CD4-positive, alpha-beta T cell treated with Interleukin-4 for 1 hour (primary cell): ENCODE measurements at places on chromosomes 6 and 20.
A peak's percentile ranks its signal among the peaks of the same experiment; 100 is the strongest.

- no peak for DNase-seq
These were observed 23.1 kb downstream of the MAN1A1 start for GRCh38 chr6:119326291-119327005.

- peak; percentile 79 for DNase-seq
These were observed 7.2 kb upstream of the SERPINB1 start for GRCh38 chr6:2848851-2849250.

GRCh38 chr6:20704325-20705025 is 170.2 kb downstream of the CDKAL1 start:
- no peak for DNase-seq

DNA sequence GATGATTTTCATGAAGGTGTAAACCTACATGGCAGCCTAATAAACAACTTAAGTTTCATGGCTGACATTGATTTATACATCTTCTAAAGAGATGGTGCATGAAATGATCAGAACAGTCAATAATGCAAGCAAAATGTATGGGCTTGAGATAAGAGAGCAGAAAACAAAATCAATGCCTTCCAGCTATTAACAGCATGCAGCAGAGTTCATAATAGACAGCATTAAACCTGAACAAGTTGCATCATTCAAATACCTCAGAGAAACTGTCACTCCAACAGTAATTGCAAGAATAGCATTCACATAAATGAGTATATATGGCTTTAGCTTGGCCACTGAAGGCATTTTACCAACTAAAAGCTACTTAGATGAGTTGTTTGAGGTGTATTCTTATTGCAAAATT is 319.6 kb upstream of the ARID1B start:
- DNase-seq = no peak

DNA sequence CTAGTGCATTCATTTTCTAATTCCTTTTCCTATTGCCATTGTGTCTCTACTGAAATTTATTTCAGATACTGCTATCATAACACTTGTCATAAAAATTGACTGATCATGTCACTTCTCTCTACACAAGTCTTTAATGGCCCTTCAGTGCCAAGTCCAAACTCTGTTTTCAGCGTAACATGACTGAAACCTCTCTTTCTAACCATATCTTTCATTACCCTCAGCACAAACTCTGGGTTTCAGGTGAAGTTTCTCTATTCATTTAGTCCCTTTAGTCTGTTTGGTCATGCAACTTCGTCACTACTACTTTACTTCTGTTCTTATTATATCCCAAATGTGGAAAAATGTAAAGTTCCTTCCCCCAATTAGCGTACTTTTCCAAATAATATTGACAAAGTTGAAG is 234.9 kb downstream of the OGFRL1 start:
- no peak for DNase-seq

DNA sequence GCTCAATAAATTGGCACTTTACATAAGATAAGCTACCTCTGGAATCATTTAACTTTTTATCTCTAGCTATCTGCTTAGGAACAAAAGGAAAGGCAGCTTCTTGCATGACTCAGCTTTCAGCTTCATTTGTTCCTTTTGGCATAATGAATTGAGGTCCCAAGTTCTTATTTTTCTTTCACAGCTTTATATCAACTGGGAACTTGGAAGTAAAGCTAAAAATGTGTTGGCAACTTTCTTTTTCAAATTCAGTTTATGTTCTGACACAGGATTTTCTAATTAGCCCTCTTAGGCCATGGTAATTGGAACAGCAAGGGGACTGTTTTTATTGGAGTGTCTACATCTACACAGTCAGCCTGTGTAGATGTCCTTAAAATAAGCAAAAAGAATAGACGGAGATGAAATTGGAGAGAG is 55.2 kb upstream of the MRAP2 start:
- DNase-seq = no peak

DNA sequence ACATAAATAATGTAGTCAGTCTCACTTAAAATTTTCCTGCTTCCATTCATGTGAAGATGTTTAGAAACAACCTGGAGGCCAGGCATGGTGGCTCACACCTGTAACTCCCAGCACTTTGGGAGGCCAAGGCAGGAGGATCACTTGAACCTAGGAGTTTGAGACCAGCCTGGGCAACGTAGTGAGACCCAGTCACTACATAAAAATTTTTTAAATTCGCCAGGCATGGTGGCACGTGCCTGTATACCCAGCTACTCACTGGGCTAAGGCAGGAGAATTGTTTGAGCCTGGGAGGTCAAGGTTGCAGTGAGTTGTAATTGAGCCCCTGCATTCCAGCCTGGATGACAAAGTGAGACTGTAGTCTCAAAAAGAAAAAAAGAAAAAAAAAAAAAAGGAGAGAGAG is 47.3 kb upstream of the E2F3 start:
- no peak for DNase-seq

- no peak for DNase-seq
These were observed 95.5 kb downstream of the THBS2 start for GRCh38 chr6:169158174-169158573.

DNA sequence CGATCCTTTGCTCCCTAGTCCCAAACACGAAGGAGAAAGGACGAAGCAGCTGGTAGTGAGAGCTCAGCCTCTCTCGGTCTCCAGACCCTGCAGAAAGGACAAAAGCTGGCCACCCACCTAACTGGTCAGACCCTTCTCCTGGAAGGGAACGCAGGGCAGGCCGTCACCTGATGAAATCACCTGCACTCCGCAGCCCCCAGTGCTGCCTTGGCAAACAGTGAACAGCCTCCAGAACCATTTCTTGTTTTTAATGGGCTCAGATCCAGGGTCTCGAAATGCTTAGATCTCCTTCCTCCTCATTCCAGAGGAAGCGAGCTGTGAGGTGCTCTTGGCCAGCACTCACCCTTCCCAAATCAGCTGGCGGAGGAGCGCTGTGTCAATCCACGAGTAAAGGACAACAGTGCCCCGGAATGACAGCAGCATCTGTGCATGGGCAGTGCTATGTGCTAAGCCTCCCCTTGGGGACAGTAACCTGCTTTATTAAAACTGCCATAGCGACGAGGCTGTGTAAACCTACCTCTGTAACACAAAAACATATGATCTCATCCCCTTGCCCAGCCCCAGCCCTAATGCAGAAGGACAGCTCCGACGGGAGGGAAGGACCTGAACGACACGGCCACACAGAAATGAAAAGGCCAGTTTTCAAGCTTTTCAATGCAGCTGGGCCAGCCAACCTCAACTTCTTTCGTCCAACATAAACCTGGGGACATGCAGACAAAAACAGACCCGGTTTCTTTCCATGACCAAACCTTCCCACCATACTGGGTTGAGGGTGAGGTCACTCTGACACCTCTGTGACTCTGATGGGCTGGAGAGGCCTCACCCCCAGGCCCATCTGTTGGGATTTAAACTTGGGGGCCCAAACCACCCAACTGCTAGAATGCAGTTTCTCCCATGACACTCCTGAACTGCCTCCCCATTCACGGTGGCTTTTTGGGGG is 43.3 kb downstream of the SULF2 start:
- DNase-seq = no peak

DNA sequence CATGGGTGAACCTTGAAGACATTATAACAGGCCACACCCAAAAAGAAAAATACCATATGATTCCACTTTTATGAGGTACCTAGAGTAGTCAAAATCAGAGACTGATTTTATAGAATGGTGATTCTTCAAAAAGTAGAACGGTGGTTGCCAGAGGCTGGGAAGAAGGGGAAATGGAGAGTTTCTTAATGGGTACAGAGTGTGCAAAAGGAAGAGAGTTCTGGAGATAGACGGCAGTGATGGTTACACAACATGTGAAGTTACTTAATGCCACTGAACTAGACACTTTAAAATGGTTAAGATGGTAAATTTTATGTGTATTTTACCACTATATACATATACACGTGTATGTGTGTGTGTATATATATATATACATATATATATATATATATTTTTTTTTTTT is 80.8 kb downstream of the PRND start:
- no peak for DNase-seq

- no peak for DNase-seq
These were observed 5.2 kb upstream of the GOPC start for GRCh38 chr6:117607511-117607910.

DNA sequence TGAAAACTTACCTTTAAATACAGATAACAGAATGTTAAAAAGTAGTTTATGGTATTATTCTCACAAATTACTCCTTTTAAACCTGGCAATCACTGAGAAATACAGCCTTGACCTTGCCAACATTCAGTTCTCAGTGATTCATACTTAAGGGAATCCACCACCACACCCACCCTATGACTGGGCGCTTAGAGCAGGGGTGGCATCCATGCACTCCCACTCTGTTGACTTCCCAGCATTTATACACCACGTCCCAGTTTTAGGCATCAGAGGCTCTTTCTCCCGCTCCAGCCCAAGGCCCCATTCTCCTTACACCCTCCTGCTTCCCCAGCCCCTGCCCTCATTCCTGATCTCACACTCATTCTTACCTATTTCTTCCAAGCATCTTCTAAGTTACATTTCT is 16.3 kb downstream of the TRAF3IP2 start:
- no peak for DNase-seq

GRCh38 chr6:168939041-168939440 is 314.6 kb downstream of the THBS2 start:
- DNase-seq = no peak

GRCh38 chr20:17504898-17505635 is 26.1 kb downstream of the BFSP1 start:
- peak; percentile 47 for DNase-seq

DNA sequence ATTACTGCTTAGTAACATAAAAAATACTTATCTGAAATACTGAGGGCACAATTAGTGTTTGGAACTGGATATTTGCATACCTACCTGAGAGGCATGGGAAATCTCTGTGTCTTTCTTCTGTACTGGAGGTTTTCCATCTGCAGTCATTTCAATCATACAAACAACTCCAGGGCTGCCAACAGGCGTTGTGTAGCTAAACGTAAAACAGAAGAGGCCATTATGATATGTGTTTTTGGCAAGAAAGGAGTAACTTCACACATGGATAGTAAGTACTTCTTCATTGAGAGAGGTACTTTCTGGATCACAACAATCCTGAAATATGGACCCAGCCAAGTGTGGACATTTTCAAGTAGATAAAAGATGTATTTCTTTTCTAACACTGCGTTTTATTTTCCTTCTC is 363.4 kb downstream of the PHF3 start:
- no peak for DNase-seq
